ENCODE measurements at places on chromosomes 4 and X. TPM values are rescaled to one million over a fixed set of nuclear protein-coding genes. Genes with fewer than 3 reads are reported as not detected.

YIPF7 gene
- polyA plus RNA-seq = 3.2 TPM

SASH3 gene
- 0.58 TPM for polyA plus RNA-seq

FHDC1 gene
- polyA plus RNA-seq = 2.8 TPM

GAR1 gene
- 26.0 TPM for polyA plus RNA-seq

CDS1 gene
- polyA plus RNA-seq = 0.04 TPM

PPP2R2C gene
- polyA plus RNA-seq = 0.52 TPM

Measured in psoas muscle (tissue), 8 donors.